Gastrocnemius medialis (tissue), 4 donors: ENCODE measurements at places on chromosomes 6 and 20. TPM values are rescaled to one million over a fixed set of nuclear protein-coding genes. Genes with fewer than 3 reads are reported as not detected.
A peak's percentile ranks its signal among the peaks of the same experiment; 100 is the strongest.

DNA sequence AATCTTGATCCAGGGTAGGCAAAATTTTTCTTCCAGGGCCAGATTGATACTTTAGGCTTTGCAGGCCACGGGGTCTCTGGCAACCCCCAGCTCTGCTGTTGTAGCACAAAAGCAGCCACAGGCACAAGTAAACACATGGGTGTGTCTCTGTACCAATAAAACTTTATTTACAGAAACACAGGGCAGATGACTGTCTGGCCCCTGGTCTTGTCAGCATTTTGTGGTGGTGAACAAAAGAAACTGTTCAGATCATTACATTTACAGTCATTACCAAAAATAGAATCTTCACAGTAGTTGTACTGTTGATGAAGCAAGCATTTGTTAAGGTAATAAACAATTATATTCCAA, 45.0 kb upstream of the KIF25 start:
- no peaks in the 10 kb centered on the region for H3K36me3 ChIP-seq
- no peak for DNase-seq
- H3K4me3 ChIP-seq: no peak overlapping the region
- H3K27me3 ChIP-seq: no peaks in the 10 kb centered on the region
- H3K4me1 ChIP-seq: peaks cover 4% of the 10 kb centered on the region

- H3K4me1 ChIP-seq: peaks cover 6% of the 10 kb centered on the region
- H3K27ac ChIP-seq: no peak overlapping the region
- DNase-seq: no peak
- no peaks in the 10 kb centered on the region for H3K36me3 ChIP-seq
- H3K4me3 ChIP-seq: no peak overlapping the region
These were observed 10.7 kb upstream of the RAET1L start for GRCh38 chr6:150036081-150036480.

- H3K4me1 ChIP-seq: peaks cover 9% of the 10 kb centered on the region
- DNase-seq: no peak
- H3K27me3 ChIP-seq: no peaks in the 10 kb centered on the region
- no peaks in the 10 kb centered on the region for H3K36me3 ChIP-seq
These were observed 45.2 kb downstream of the BACH2 start for GRCh38 chr6:90251295-90251992.

DNA sequence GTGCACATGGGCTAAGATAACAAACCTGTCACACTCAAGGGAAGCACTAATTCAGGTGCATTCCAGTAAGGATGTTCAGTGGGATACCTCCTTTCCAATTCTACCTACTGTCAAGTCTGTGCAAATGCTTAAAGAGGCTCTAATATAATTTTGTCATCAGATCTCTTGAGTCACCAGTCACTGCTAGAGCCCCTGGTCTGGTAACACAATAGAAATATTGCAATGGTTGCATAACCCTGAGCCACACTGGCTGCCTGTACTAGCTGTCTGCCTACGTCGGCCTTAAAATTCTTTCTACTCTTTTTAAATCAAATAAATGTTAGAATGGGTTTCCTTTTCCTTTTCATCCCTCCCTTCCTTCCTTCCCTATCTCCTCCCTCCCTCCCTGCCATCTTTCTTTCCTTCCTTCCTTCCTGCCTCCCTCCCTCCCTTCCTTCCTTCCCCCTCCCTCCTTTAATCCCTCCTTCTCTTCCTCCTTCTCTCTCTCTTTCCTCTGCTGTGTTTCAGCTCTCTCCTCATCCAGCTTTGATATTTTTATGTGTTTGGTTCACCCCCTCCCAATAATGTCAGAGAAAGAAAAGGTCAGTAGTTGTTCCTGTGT, 28.1 kb upstream of the OLIG3 start:
- no peaks in the 10 kb centered on the region for H3K36me3 ChIP-seq
- peaks cover 18% of the 10 kb centered on the region for H3K27me3 ChIP-seq

GRCh38 chr6:131135244-131136020, at the start of gene AKAP7:
TSS of gene AKAP7 (plus strand) at chr6:131135467. CDS start at chr6:131135764, 297 bp downstream.
- peaks cover 8% of the 10 kb centered on the region for H3K4me1 ChIP-seq
- DNase-seq: peak; percentile 62
- H3K4me3 ChIP-seq: peak within 1 kb of the TSS; percentile 68
- H3K27me3 ChIP-seq: no peaks in the 10 kb centered on the region
- H3K36me3 ChIP-seq: no peaks in the 10 kb centered on the region

DNA sequence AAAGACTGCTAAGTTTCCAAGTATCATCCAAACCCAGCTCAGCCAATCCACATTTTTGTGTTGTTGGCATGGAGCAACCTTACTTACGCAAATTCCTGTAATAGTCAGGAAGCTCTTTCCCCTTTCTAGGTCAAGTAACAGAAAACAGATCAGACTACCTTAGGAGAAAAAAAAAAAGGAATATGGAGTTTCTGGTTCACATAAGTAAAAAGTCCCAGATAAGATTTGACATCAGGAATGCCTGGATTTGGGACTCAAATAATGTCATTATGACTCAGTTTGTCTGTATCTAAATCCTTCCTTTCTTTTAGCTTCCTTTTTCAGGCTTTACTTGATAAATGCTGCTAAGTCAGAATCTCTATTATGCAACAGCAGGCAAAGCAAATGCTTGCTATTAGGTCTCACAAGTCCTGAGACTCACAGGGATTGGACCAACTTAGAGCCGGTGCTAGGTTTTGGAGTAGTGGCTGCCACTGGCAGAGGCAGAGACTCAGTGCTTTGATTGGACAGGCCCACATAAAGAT, 44.5 kb downstream of the NCOA7 start:
- H3K27ac ChIP-seq: peak overlapping the region; percentile 61
- no peaks in the 10 kb centered on the region for H3K36me3 ChIP-seq
- no peaks in the 10 kb centered on the region for H3K4me1 ChIP-seq
- DNase-seq: no peak
- no peak overlapping the region for H3K4me3 ChIP-seq
- no peaks in the 10 kb centered on the region for H3K27me3 ChIP-seq

- H3K36me3 ChIP-seq: no peaks in the 10 kb centered on the region
- no peak overlapping the region for H3K4me3 ChIP-seq
- DNase-seq: peak; percentile 26
- peaks cover 26% of the 10 kb centered on the region for H3K27me3 ChIP-seq
These were observed 22.0 kb upstream of the VSTM2L start for GRCh38 chr20:37880726-37881591.

DNA sequence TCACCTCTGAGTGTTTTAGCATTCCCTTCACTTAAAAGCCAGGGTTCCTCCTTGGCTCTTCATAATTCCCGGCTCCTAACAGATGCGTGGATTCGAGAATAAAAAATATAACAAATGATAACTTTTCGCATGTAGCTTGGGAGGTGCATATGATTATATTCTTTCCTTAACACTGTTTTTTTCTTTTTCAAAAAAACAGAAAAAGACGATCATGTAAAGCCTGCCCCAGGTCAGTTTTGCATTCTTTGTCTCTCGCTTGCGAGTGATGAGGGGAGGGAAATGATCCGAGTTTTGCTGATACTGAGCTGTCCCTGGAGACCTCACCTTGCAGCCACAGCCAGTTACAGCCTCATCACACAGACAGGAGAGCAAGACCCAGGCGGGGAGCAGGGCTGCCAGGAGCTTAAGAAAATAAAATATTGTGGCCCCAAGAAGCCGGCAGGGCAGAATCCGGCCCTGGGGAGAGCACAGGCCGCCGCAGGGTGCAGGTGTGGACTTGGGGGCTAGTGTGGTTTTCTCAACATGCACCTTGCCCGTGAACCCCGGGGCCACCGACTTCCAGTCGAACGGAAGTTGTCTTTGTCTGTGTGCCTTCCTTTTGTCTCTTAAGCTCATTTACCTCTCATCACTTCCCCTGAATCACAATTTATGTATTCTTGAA, 301.8 kb downstream of the TAF4 start:
- H3K27ac ChIP-seq: no peak overlapping the region
- no peaks in the 10 kb centered on the region for H3K36me3 ChIP-seq
- H3K4me1 ChIP-seq: no peaks in the 10 kb centered on the region

GRCh38 chr6:6384520-6384919, 64.1 kb upstream of the F13A1 start:
- no peaks in the 10 kb centered on the region for H3K27me3 ChIP-seq
- no peak overlapping the region for H3K27ac ChIP-seq
- H3K4me3 ChIP-seq: no peak overlapping the region
- DNase-seq: no peak
- H3K36me3 ChIP-seq: no peaks in the 10 kb centered on the region
- no peaks in the 10 kb centered on the region for H3K4me1 ChIP-seq

GRCh38 chr6:113671421-113671820, 185.7 kb upstream of the MARCKS start:
- no peaks in the 10 kb centered on the region for H3K36me3 ChIP-seq
- H3K4me1 ChIP-seq: peaks cover 4% of the 10 kb centered on the region
- no peaks in the 10 kb centered on the region for H3K27me3 ChIP-seq
- no peak overlapping the region for H3K4me3 ChIP-seq
- DNase-seq: no peak

DNA sequence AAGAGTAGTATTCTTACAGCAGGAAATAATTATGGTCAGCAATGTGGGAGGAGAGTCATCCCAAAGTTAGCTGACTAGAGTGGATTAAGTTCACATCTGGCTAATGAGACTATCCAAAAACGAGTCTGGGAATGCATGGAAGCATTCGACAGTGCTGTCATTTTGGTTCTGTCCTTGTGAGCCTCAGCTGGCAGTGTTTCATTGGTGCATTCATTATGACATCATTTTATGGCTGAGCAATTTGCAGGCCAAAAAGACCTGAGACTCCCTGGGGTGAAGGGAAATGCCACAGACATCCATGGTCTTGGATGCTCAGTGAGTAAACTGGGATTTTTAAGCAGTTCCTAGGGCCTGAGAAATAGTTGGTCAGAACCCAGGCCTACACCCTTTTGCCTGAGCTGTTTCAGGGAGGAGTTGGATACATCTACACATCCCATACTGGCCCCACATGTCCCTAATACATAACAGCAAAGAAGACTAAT, 196.4 kb upstream of the CCN2 start:
- no peaks in the 10 kb centered on the region for H3K27me3 ChIP-seq
- DNase-seq: no peak
- no peak overlapping the region for H3K27ac ChIP-seq
- H3K4me3 ChIP-seq: no peak overlapping the region
- no peaks in the 10 kb centered on the region for H3K36me3 ChIP-seq

DNA sequence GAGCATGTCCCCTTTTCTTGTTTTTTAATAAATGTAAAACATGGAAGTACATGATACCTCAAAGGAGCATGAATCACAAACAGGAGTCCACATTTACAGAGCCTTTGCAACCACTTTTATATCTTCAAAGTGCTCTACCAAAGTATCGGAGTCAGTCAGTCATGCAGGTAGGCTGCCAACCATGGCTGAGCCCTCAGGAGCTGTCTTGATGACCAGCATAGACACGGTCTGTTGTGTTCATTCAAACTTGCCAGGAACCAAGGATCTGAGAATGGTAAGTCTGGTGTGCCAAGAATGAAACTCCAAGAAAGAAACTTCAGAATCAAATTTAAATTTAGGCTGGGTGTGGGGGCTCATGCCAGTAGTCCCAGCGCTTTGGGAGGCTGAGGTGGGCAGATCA, 111.5 kb downstream of the SLC16A10 start:
- peaks cover 9% of the 10 kb centered on the region for H3K4me1 ChIP-seq
- no peaks in the 10 kb centered on the region for H3K27me3 ChIP-seq
- H3K27ac ChIP-seq: no peak overlapping the region
- no peak for DNase-seq
- H3K4me3 ChIP-seq: no peak overlapping the region

DNA sequence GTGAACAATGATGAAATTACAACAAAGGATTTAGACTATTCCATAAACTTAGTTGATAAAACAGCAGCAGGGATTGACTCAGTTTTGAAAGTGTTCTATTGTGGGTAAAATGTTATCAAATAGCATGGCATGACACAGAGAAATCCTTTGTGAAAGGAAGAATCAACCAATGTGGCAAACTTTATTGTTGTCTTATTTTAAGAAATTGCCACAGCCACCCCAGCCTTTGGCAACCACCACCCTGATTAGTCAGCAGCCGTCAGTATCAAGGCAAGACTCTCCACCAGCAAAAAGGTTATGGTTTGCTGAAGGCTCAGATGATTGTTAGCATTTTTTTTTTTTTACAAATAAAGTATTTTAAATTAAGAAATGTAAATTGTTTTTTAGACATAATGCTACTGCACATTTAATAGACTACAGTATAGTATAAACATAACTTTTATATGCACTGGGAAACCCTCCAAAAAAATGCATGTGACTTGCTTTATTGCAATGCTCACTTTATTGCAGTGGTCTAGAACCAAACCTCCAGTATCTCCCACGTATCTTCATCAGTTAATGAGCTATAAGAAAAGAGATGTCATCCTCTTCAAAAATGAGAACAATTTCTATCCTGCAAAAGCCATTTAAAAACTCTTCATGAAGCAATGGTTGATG, 162.7 kb downstream of the SOBP start:
- H3K36me3 ChIP-seq: no peaks in the 10 kb centered on the region
- DNase-seq: peak; percentile 68
- peak overlapping the region; percentile 80 for H3K27ac ChIP-seq
- H3K4me1 ChIP-seq: peaks cover 49% of the 10 kb centered on the region

DNA sequence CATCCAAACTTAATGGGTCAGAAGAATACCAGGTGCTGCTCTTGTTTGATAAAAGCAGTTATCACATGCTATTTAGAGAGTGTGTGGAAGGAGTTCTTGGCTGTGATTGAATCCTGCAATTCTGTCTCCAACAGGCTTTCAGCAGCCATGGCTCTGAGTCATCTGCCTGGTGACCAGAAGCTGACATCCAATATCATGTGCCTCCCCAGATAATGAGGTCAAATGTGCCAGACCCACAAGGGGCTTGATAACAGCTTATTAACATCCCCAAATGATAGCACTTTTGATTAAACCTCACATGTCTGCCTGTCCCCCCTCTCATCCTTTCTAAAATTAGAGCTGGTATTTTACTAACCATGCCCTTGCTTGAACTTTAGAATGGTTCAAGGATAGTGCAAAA, 175.7 kb upstream of the PLN start:
- peak; percentile 83 for DNase-seq
- H3K27me3 ChIP-seq: no peaks in the 10 kb centered on the region
- H3K36me3 ChIP-seq: no peaks in the 10 kb centered on the region
- H3K27ac ChIP-seq: peak overlapping the region; percentile 81
- H3K4me1 ChIP-seq: peaks cover 24% of the 10 kb centered on the region

DNA sequence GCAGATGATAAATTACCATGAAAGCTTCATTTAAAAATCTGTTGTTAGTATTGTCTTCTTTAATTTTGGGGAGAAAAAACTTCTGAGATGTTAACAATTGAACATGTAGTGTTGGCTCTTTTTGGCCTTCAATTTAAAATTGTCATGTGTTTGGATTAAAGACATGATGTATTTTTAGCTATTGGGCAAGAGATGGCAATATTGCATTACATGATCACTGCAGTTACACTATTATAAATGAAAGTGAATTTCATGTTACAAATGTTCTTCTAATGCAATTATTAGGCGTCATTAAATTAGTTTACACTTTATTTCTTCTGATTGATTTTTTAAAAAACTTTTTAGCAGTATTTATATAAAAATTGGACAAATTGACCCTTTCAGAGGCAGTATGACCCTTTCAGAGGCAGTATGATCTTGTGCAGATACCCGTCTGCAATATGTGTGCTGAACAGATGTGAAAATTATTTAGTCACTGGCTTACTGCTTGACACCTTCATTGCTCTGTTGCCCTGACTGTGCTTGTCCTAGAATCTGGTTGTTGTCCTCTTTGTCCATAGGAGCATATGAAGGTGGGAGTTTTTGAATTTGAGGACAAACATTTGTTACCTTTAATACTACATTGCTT, 25.8 kb downstream of the CDKAL1 start:
- no peaks in the 10 kb centered on the region for H3K27me3 ChIP-seq
- H3K27ac ChIP-seq: peak overlapping the region; percentile 71
- peaks cover 19% of the 10 kb centered on the region for H3K4me1 ChIP-seq
- DNase-seq: no peak

Gene WFDC11
- total RNA-seq: not detected

Gene RNF39
- not detected for total RNA-seq

Gene TFAP2C
- total RNA-seq: 0.11 TPM

Gene CPNE5
- total RNA-seq: not detected

Gene CCN6
- total RNA-seq: not detected
